ENCODE measurements at places on chromosomes 3 and 15.

GRCh38 chr3:17632401-17633100 is 109.9 kb downstream of the TBC1D5 start:
- peak; percentile 2 for DNase-seq

DNA sequence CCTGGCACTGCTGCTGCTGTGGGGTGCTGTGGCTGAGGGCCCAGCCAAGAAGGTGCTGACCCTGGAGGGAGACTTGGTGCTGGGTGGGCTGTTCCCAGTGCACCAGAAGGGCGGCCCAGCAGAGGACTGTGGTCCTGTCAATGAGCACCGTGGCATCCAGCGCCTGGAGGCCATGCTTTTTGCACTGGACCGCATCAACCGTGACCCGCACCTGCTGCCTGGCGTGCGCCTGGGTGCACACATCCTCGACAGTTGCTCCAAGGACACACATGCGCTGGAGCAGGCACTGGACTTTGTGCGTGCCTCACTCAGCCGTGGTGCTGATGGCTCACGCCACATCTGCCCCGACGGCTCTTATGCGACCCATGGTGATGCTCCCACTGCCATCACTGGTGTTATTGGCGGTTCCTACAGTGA is 2.1 kb downstream of the GRM2 start:
- no peak for DNase-seq

DNA sequence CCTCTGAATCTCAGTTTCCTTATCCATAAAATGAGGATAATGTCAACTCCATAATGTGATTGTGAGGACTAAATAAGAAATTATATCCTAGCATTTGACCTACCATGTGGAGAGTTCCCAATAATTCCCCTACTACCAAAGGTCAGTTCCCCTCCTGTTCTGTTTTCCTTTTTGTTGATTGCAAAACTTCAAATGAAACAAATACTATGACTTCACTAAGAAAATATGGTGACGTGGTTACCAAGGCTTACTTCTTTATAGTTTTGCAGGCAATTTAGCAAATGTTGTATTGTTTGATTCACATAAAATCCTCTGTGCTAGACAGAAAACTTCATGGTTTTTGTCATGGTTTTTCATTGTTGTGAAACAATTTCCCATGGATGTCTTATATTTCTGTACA is 153.8 kb upstream of the RORA start:
- no peak for DNase-seq

GRCh38 chr15:82018201-82018600 is 27.6 kb downstream of the MEX3B start:
- DNase-seq = no peak

- no peak for DNase-seq
These were observed 37.6 kb upstream of the ZNF710 start for GRCh38 chr15:89963301-89964231.

GRCh38 chr3:13452490-13453335 is 27.4 kb upstream of the HDAC11 start:
- DNase-seq = no peak

DNA sequence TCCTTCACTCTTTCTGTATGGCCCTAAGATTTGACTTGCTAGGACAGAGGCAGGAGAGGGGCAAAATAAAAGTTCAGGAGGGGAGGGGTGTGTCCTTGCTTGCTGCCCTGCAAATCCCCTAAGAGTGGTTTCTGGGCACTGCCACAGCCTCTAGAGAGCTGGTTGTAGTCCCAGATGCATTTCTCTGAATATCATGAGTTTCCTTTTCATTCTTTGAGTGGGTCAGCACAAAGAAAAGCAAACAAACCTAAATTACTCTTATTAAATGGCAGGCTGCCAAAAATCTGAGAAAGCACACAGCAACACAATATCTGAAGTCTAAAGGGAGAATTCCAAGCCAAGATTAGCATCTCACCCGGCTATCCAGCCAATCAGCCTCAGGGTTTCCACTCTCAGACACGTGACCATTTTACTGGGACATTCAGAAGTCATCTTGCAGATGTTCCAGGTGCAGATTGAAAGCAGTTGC is 919.3 kb downstream of the TUSC7 start:
- no peak for DNase-seq

DNA sequence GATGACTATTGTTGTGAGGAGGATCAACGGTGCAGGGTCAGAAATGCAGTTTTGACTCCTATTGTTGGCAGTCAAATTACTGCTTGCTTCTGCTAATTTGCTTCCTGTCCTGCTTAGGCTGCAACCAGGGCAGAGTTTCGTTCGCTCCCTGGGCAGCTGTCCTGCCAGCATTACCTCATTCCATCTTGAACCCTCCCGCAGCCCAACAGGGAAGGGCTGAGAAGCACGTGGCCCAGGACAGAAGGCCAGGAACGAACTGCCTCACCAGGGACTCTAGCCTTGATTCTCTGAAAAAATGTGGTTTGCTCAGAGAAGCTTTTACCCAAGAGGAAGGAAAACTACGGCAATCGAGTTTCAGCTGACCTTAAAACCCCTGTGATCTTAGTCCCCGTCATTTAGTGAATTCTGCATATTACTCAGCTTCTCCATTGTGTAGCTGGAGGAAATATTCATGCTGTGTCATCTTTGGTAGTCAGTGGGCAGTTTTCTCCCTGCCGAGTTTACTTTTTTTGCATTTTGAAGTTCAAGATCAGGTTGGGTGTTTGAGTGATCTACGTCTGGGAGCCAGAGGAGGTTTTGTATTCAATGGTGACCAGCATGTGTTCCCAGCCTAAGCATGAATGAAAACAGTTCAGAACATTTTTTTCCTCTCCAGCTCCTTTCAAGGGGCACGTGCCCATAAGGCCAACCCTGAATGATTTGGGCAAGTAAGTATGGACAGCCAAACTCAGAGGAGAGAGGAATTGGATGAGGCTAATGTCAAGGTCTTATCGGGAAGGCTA is 23.0 kb downstream of the TLNRD1 start:
- no peak for DNase-seq

GRCh38 chr3:143998266-143998665 is 26.6 kb downstream of the DIPK2A start:
- no peak for DNase-seq

GRCh38 chr3:124113485-124113884 is 121.6 kb upstream of the ROPN1 start:
- no peak for DNase-seq

GRCh38 chr3:172542999-172543398 is 19.8 kb upstream of the TNFSF10 start:
- DNase-seq = no peak

DNA sequence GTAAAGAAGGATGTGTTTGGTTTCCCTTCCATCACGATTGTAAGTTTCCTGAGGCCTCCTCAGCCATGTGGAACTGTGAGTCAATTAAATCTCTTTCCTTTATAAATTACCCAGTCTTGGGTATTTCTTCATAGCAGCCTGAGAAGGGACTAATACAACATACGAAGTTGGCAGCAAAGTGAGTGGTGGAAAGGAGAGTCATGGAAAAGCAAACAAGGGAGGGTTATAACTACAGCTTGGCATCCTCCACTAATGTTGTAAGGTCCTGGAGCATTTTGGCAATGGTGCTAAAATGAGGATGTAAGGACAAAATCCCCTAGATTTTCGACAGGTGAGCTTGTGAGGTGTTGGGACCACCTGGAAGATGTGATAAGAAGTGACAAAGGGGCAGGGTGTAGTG is 5.8 kb upstream of the TMEM41A start:
- no peak for DNase-seq

- no peak for DNase-seq
These were observed 1.2 kb upstream of the FEZF2 start for GRCh38 chr3:62374341-62375218.

DNA sequence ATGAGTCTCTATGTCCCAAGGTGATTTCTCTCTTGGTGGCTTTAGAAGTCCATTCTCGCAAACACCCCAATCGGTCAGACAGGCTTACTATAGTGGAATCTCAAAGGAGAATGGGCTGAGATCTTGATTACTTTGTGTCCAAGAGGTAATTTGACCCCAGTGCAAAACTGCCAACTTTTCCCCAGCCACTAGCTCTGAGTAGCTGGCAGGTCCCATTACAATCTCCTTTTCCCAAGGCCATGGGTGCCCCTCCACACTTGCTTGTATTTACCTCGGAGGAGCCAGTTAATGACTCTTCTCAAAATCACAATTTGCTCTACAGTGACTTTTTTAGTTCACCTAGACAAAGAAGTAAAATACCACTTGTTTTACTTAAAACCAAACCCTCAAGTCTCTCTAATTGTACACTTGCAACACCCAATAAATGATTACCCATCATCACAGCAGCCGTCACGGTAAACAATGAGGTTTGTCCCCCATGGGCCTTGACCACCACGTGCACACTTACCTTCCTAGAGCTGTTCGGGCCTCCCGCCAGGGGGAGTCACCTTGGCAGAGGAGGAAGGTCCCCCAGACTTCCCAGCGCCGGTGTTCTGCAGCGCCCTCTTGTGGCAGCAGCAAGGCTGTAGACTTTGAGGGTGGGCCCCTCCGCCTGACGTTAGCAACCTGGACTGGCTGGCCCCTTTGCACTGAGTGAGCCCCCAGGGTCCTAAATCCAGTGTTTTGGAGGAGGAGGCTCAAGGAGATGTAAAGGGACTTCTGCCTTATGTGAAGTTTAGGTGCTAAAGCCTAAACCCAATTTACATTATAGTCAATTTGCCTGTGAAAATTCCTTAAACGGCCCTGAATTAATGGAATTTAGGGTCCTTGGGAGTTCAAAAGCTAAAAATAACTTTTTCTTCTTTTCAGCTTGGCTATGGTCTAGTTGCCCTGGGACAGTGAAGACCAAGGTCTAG is 18.7 kb upstream of the HDAC11 start:
- peak; percentile 64 for DNase-seq

DNA sequence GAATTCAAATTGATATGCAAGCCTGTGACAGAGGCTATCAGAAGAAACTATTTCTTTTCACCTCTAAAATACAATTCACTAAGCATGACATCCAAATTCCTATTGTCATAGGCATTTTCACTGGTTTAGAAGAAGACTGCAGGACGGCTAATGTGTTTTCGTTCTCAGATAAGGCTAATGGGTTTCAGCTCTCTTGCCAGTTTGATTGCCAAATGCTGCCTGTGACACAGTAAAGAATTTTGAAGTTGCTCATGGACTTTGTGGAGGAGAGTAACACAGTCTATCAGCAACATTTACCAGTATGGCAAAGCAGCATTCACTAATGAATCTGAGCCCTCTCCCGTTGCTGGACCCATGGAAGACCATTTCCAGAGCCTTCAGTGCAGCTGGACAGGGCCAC is 948.1 kb downstream of the FHIT start:
- DNase-seq = no peak
